ENCODE measurements at places on chromosomes 16 and 17.
A peak's percentile ranks its signal among the peaks of the same experiment; 100 is the strongest.

DNA sequence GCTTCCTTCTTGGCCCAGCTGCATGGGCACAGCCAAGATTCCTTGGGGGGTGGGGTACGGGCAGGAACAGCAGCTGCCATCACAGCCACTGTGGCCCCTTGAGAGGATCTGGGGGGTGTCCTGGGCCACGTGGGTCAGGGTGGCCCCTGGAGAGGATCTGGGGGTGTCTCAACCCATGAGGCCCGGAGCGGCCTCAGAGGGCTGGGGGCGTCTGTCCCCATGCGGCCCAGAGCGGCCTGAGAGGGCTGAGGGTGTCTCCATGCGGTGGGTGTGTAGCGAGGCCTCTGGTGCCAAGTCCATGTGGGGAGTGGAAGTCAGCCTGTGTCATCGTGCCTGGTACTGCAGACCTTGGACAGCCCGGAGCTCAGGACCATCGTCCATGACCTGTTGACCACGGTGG lies 13.7 kb downstream of the TSC2 start:
- DNase-seq = no peak

- no peak for DNase-seq
Observed at GRCh38 chr17:34542700-34543336, 36.6 kb upstream of the TMEM132E start.

DNA sequence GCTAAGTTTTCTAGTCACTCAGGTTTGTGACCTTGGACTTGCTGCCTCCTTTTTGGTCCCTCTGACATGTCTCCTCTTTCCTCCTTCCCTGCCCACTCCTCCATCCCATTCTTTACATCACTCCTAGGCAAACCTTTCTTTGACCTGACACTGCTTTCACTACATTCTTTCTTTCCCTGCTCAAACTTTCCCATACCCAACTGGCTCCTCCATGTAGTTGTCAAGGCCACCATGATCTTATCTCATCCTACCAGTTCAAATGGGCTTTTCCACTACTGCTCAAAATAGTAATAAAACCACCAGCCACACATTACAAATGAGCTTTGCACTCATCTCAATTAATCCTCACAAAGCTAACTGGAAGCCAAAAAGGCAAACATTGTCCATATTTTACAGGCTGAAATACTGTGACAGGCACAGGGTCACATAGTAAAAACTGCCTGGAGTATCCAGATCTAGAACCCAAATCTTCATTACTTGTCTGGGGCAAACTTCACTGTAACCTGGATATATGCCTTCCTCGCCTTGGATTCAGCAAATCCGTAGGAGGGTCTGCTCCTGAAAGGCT lies 14.4 kb downstream of the MRPS23 start:
- no peak for DNase-seq

- no peak for DNase-seq
Observed at GRCh38 chr17:67435122-67435521, 58.0 kb downstream of the PITPNC1 start.

DNA sequence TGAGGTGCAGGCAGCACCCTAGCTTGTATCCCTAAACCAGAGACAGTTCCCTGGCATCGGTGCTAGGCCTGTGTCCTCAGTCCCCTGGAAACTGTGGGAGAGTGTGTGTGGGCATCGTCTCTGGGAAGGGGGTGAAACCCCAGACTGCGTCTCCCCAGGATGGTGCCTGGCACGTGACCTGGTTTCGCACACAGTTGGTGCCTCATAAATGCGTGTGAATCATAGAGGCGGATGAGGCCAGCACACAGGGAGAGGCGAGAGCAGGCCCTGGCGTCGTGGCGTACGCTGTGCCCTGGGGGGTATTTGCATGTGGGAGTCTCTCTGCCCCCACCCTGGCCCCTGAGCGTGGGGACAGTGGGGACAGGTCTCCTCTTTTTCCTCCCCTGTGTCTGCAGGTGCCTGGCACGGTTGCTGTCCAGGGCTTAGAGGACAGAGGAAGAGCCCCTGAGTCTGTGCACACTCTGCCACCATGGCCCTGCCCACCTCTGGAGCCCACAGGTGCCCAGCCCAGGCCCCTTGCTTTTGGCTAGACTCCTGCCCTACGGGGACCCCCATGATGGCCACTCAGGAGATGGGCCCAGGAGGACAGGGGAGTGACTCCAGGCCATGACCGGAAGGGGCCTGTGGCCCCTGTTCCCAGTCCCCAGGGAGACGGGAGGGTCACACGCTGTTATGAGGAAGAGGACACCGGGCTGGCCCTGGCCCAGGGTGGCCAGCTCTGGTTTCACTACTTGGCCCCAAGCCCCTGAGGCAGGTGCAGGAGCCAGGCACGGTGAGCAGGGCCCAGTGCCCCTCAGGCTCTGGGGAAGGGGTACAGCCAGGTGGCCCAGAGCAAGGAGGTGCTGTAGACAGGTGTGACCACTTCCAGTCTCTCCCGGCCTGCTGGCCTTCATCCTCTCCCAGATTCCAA lies 1.3 kb upstream of the FSCN2 start:
- DNase-seq = no peak

DNA sequence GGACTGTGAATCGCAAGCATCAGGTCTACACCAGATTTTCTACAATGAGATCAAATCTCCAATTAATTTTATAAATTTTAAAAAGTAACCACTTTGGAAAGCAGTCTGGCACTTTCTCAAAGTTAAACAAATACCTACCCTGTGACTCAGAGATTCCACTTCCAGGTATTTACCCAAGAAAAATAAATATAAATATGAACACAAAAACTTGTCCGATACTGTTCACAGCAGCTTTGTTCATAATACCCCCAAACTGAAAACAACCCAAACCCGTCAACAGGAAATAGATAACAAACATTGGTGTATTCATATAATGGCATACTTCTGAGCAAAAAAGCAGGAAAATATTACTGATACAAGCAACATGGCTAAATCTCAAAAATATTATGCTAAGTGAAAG lies 12.1 kb downstream of the ZDHHC7 start:
- no peak for DNase-seq

- DNase-seq = no peak
Observed at GRCh38 chr17:38574712-38575111, 31.0 kb downstream of the SRCIN1 start.

- no peak for DNase-seq
Observed at GRCh38 chr17:17985555-17985954, 12.9 kb downstream of the DRC3 start.

- DNase-seq = no peak
Observed at GRCh38 chr16:16163571-16163970, 59.7 kb downstream of the ABCC6 start.

GRCh38 chr17:78315355-78316114 lies 44.3 kb downstream of the SOCS3 start:
- DNase-seq = peak; percentile 59

DNA sequence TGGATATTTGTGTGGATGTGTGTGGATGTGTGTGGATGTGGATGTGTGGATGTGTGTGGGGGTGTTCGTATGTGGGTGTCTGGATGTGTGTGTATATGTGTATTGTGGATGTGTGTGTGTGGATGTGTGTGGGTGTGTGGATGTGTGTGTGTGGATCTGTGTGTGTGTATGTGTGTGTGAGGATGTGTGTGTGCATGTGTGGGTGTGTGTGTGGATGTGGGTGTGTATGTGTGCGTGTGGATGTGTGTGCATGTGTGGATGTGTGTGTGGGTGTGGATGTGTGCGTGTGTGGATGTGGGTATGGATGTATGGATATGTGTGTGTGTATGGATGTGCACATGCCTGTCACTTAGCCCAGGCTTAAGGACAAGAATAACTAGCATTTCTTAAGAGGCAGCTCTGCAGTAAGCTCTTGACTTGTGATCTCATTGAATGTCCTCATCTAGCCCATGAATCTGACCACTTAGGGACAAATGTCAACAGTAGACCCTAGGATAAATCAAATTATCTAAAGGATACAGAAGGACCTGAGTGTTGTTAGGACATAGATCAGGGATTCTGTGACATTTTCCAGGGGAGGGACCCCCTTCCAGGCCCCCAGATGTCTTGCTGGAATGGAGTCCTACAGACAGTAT lies 83.5 kb downstream of the BMERB1 start:
- no peak for DNase-seq

GRCh38 chr17:78653382-78653781 lies 76.2 kb upstream of the DNAH17 start:
- DNase-seq = no peak

DNA sequence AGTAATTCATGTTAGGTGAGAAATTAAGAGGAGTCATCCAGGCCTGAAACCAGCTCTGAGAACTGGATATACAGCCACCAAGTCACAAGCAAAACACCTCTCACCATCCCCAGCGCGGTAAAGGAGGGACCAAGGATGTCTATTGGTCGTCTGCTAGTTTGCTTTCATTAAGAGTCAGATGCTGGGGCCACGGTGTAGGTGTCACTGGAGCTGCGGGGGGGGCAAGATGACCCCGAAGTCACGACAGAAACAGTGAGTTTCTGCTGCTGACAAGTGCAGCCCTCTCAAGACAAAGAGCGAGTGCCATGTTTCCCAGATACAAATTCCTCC lies 790 bp downstream of the NCBP3 start:
- no peak for DNase-seq

DNA sequence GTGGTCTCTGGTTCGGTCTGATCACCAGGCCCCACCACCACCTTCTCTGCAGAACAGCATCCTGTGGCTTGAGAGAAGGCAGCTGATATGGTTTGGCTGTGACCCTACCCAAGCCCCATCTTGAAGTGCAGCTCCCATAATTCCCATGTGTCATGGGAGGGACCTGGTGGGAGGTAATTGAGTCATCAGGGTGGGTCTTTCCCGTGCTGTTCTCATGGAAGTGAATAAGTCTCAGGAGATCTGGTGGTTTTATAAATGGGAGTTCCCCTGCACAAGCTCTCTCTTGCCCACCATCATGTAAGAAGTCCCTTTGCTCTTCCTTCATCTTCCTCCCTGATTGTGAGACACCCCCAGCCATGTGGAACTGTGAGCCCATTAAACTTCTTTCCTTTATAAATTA lies 352.3 kb upstream of the CDH5 start:
- DNase-seq = no peak

DNA sequence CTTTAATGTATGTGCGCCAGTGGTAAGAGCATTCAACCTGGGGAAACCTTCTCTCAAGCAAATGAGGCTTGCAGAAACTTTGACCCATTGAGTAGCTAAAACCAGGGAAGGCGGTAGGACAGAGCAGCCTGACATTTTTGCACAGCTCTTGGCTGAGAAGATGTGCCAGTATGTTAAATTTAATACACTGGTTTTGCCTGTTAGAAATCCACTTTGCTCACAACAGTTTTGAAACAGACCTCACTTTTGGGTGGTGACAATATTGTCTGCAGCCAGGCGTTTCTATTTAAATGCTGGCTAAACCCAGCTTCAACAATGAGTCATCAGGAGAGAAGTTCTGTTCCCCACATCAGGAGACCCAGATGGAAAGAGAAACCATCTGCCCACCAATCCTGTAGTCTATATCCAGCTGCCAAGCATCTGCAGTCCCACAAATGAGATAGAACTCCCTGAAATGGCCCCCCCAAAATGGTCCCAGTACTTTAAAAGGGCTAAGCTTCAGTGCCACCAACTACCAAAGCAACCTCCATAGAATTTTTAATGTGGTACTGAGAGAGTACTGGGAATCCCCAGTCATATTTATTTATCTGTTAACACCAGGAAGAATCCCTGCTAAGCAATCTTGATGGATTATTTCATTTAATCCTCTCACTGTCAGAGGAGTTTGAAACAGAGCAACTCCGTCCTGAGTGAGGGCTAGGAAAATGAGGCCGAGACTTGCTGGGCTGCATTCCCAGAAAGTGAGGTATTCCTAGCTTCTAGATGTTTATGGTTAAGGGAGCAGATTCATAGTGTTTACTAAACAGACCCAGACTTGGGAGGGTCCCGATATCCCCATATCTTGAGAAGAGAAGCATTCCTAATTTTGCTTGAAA lies 29.0 kb upstream of the CLEC3A start:
- DNase-seq = no peak

DNA sequence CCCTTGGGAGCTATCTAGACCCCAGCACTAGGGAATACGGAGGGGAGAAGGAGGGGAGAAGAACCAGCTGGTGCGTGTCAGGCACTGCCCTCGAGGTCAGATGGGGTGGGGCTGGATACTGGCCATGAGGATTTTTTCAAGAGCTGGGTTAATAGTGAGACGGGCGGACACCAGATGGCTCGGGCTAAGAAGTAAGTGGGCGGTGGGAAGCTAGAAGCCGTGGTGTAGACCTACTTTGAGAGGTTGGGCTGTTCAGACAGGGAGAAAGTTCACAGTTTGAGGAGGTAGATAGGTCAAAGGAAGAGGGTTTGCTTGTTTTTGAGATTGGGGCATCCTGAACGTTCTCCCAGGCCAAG lies 303.8 kb downstream of the SEC14L1 start:
- DNase-seq = no peak

- no peak for DNase-seq
Observed at GRCh38 chr16:87068762-87069150, 248.4 kb downstream of the C16orf95 start.

- DNase-seq = no peak
Observed at GRCh38 chr17:44829523-44830358, at the start of gene GJC1. TSS of gene GJC1 (minus strand) at chr17:44830287. CDS start at chr17:44805817, 24,470 bp downstream.

DNA sequence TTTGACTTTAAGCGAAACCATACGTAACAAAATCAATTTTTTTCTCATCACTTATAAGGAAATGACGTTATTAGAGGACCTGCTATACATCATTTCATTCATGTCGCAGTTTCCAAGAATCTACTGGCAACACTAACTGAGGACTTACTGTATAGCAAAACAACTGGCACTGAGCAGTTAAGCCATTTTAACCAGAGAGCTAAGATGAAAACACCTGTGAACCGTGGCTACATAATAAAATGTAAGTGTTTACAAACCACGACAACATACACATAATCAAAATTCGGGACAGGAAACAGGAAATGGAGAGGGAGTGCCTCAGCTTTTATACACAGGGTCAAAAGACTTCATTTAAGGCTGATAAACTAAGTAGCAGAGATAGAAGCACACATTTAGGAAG lies 29.5 kb downstream of the METTL16 start:
- no peak for DNase-seq

- no peak for DNase-seq
Observed at GRCh38 chr16:72049110-72049509, 5.2 kb upstream of the HP start.

- no peak for DNase-seq
Observed at GRCh38 chr16:2512735-2513404, 882 bp upstream of the ATP6V0C start.

- no peak for DNase-seq
Observed at GRCh38 chr17:2710071-2710802, 1.3 kb downstream of the CLUH start.

DNA sequence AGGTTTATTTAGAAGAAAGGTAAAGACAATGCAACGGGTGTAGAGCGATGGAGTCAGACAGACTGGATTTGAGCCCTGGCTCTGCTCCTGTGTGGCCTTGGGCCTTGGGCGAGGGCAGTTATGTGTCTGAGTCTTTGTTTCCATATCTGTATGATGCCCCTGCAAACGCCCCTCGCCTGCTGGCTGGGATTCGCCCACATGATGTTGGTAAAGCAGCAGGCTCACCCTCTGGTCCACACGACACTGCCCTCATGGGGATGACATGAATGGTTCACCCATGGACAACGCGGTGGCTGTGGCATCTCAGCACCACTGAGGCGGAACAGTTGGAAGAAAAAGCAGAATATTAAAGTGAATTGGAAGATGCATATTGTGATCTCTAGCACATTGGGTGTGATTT lies 60.3 kb downstream of the FOXL1 start:
- DNase-seq = no peak

- no peak for DNase-seq
Observed at GRCh38 chr16:27204312-27204915, 1.1 kb downstream of the KDM8 start.
